Endothelial cell (in vitro differentiated cells): ENCODE measurements at places on chromosomes 5 and 9.

- no peak for DNase-seq
Measured at GRCh38 chr5:56166671-56167385, 66.3 kb downstream of the ANKRD55 start.

DNA sequence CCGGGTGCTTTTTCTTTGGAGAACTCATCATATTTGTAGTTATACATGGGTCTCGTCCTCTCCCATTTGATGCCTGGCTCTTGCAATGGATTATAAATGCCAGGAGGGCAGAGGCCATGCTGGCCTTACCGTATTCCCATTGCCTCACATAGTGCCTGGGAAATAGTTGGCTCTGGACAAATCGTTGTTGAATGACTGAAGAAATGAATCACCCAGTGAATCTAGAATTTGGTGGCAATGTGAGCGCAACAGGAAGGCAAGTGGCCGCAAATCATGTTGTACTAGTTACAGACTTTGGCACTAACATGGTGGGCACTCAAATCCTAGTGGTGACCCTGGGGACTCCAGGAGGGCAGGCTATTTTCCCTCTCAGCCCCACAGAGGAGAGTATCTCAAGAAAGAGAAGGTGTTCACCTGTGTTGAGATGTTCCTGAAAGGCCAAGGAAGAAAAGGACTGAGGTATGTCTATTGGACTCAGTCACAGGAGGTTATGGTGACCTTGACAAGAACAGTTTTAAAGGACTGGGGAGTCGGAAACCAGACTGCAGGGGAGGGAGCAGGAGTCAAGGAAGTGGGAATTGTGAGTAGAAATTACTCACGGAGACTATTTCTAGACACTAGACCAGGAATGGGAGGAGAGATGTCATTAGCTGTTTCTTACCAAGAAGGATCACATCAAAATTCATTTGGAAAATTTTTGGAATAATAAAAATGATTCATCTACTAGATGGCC, 61.7 kb upstream of the COL15A1 start:
- DNase-seq = no peak

DNA sequence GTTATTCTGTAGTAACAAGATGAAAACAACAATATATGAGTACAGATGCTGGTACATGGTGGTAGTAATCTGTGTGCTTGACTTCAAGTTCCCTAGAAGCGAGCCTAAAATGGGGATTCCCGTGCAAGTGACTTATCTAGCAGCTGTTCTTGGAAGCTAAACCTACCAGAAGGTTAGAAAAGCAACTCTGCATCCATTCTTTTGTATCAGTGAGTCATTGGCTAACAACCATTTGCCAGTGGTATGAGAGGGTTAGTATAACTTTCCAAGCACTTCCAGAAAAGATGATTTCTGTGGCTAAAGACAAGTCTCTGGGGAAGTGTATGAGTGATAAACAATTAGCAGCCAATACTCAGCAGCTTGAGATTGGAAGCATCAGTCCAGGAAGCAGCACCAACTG, 787.7 kb upstream of the CDH6 start:
- DNase-seq = no peak

DNA sequence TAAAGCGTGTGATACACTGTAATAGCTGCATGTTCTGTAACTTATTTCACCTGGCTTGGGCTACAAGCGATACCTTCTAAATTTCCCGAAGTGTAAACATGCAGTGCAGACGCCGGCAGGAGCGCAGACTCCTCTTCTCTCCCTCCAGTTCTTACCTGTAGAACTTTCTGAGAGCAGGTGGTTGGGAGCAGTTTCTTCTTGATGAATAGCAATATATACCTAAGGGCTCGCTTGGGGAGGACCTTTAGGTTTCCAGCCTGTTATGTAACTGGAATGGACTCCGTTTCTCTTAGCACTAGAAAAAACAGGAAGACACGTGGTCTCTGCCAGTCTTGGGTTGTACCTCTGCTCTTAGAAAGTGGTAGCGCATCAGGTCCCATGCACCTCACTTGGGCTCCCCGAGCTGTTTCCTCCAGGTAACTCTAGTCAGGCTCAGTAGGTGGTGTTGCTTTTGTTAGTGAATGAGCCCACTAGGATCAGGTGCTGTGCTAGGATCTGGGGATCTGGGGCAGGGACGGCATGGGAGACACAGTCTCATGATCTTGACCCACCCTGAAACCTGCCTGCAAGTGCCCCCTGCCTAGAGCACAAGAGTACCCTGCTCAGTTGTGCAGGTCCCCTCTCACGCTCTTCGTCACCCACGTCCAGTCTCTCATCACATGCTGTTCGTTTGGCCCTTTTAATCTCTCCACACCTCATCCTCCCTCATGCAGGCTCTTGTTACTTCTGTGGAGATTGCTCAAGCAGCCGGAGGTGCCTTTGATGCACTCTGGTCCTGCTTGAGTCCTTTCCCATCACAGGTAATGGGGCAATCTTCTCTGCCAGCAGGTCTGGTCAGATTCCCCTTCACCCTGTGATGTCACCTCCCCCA, 2.8 kb downstream of the TENT4A start:
- no peak for DNase-seq

- no peak for DNase-seq
Measured at GRCh38 chr9:117547904-117548303, 133.0 kb upstream of the ASTN2 start.

DNA sequence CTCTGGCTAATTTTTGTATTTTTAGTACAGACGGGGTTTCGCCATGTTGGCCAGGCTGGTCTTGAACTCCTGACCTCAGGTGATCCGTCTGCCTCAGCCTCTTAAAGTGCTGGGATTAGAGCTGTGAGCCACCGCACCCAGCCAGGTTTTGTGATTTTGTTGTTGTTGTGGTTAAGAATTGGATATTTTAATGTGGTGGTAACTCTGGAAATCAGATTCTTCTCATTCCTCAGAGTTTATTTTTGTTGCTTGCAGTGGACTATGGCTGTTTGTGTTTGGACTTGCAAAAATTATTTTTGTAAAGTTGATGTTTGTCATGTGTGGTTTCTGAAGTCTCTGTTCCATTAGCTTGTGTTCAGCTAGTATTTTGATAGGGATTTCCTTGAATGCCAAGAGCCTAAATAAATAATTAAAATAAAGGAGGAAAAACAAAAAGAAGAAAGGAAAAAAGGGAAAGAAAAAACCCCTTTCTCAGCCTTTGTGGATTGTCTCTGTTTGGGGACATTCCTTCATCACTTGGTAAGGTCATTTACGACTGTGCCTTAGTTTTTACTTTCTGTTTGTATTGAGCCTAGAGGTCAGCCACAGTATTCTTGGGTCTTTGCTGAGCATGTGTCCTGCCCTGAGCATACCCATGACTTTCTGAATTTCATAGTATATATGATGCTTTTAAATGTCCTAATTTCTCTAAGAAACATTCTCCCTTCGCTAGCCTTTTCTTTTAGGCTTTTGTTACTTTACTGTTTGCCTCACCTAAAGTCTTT, 37.3 kb downstream of the PBX3 start:
- no peak for DNase-seq

DNA sequence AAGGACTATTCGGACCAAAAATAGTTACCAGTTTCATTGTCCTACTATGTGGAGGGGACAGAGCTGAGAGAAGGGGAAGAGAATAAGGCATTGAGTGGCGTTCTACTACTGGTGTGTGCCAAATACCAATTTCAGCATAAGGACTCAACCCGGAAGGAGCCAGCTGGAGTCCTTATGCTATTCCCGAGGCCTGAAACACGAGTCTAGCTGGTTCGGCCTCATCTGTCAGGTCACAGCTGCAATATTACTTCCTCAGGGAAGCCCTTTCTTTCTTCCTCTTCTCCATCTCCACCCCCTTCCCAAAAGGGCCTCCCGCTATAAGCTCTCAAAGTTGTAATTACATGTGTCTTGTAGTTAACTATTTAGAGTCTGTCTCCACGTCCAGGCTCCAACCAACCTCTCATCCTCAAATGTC, 20.5 kb upstream of the FER start:
- no peak for DNase-seq

DNA sequence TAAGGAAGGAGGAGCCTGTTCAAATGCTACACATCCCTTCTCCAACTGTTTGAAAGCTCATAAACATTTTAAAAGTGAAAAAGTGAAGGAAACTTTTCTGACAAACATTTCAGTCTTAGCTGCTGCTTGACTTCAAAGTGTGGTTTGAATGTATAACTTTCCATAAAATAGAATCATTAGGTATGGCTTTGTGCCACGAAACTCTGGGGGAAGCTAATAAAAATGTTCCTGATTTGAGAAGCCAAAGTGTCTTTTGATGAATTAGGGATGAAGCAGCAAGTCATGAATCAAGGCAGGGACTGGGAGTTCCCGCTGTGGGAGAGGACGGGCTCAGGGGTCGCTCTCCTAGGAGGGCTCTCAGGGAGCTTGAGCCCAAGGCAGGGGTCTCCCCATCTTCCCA, 15.3 kb downstream of the MVB12B start:
- no peak for DNase-seq

GRCh38 chr5:78550891-78551290, 97.7 kb downstream of the LHFPL2 start:
- no peak for DNase-seq

GRCh38 chr9:34089311-34089710, 37.2 kb downstream of the DCAF12 start:
- no peak for DNase-seq

DNA sequence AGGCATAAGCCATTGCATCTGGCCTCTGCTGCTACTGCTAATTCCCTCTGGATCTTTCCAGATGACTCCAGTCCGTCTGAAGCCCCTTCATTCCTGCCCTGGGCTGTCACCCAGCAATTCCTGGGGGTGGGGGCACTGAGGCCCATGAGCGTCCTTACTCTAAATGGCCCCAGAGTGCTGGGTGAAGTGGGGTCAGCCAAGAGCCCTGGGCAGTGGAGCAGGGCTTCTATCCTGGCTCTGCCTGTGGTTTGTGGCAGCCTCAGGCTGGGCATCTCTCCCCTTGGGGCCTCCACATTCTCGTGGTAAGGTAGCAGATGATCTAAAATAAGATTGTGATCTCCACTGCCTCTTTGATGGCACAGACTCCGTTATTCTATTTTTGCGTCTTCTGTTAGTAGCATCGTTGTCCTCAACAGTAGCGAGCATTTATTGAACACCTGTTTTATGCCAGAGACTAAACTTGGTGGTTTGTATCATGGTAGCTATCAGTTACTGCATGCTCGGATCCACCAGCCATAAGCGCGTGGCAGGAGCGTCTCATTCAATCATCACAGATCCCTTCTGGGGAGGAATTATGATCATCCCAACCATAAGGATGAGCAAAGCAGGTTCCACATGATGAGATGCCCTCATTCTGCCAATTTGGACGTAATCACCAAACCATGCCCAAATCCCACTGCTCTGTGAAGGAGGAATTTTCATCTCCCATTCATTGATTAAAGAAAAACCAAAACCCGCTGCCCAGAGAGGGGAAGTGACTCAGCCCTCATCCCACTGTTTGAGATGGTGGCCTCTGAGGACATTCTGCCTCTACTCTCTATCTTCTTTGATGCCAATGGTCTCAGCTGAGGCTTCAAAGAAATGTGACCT, 21.9 kb upstream of the DUSP1 start:
- DNase-seq = no peak

DNA sequence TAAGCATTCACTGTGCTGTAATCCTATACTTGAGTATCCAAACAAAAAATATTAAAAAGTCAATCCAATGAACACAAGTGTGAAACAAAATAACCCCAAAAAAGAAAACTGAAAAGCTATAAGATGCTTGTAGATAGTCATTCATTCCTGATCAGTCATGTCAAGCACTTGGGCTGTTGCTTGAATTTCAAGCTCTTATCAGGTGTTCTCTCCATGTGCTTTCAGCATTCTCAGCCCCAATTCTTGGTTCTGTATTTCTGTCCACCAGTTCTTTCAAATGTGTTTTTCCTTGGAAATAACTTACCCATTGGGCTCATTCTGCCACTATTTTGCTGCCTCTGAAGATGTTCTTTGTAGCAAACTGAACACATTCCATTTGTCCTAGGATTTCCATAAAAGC, 4.7 kb downstream of the ZFAND5 start:
- no peak for DNase-seq

GRCh38 chr5:140221697-140222223, 46.8 kb downstream of the CYSTM1 start:
- DNase-seq = no peak
